ENCODE measurements at places on chromosomes 6 and 20. TPM values are rescaled to one million over a fixed set of nuclear protein-coding genes. Genes with fewer than 3 reads are reported as not detected.

GRCh38 chr6:158115102-158115501 is 53.0 kb downstream of the SERAC1 start:
- no peak for DNase-seq

GRCh38 chr6:52643158-52643557 is 27.8 kb upstream of the TMEM14A start:
- DNase-seq, result no peak

DNA sequence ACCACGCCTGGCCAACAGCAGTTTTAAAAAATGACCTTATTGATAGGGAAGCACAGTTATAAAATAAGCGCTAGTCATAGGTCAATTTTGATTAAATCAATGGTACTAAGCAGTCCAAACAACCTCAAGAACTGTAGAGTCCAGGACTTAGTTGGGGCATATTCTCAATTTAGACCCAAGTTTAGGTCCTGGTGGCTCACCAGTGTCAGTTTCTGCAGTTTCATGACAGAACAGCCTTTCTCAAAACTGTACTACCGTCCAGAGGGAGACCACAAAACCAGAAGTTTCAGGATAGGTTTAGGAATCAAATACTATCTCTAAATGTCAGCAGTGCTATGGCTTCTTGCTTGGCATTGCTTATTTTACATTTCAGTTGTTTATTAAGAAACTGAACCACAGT is 39.1 kb downstream of the LHFPL5 start:
- no peak for DNase-seq

The RRAGD gene
- 99.6 TPM for total RNA-seq

DNA sequence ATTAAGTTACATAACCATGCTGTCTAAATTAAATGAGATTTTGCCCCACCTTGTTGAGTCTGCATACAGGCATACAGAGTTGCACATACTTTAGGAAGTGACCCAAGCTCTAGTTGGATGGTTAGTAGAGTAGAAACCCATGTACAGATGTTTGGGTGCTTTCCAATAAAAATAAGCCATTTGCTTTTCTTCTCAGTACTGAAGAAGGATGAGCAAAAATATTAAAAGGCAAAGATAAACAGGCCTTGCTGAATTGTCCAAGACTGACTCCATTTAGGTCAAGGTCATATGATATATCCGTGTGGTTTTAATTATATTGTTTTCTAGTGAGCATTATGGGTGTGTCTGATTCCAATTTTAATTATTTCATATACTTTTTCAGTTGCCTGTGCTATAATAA is 589.4 kb downstream of the RFPL4B start:
- DNase-seq, result no peak

Measured in left cardiac atrium (tissue), 4 donors.